Astrocyte of the spinal cord (primary cell): ENCODE measurements at places on chromosomes 11 and 22.
A peak's percentile ranks its signal among the peaks of the same experiment; 100 is the strongest.

GRCh38 chr11:45655012-45655283, 10.5 kb downstream of the CHST1 start:
- no peak for DNase-seq

DNA sequence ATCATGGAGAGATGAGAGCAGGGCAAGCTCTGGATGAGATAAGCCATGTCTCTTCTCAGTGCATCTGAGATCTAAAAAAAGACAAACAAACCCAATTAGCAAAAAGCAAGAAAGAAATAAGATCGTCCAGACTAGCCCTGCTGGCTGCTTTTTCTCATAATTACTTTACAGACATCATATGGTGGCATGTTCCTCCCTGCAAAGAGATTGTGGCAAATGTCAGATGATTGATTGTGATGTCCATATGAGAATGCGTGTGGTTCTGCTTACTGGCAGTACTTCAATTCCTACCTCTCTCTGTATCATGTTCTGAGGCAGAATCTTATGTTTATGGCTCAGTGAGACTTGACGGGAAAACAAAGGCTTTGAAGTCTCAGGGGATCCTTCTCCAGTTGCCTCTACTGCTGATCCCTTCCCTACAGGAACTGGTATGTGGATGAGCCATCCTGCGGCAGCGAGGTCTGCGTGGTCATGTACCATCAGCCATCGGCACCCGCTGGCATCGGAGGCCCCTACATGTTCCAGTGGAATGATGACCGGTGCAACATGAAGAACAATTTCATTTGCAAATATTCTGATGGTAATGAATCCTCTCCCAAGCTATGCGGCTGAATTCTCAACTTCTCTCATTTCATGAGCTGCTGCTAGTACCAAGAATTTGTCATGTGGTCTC, 8.8 kb downstream of the LAYN start:
- no peak for DNase-seq

DNA sequence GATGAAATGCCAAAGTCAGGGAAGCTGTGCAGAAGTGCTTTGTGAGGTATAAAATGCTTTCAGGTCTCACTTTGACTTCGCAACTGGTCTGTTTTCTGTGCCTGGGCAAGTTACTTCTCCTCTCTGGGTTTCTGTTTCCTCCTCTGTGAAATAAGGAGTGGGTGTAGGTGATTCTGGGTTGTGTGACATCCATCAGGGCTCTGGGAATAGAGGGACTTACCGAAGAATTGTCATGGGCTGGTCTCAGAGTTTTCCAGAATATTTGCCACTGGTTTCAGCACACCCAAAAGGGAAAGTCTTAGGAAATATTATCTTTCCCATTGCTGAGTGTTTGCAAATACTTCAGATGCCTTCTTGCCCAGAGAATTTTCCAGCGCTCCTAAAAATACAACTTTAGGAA, 118.4 kb downstream of the KIAA1671 start:
- DNase-seq = no peak

DNA sequence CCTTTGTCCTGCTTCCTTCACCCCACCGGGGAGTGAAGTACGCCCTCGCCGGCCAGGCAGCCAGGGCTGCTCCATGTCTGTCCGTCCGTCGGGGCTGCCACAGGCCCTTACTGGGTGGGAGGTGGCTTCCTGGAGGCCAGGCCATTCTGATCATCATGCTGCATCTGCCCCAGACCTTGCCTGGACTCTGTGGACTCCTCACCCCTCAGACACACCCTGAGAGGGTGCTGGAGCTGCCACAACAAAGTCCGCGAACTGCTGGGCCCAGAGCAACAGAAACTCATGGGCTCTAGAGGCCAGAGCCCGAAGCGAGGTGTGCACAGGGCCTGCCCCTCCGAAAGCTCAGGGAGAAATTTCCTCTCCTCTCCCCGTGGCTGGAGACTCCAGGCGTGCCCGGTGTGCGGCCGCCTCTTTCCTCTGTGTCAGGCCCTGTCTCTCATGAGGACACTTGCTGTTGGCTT, 124.2 kb downstream of the KCNQ1OT1 start:
- DNase-seq = no peak

- no peak for DNase-seq
Observed at GRCh38 chr22:49828599-49828965, 909 bp upstream of the BRD1 start.

DNA sequence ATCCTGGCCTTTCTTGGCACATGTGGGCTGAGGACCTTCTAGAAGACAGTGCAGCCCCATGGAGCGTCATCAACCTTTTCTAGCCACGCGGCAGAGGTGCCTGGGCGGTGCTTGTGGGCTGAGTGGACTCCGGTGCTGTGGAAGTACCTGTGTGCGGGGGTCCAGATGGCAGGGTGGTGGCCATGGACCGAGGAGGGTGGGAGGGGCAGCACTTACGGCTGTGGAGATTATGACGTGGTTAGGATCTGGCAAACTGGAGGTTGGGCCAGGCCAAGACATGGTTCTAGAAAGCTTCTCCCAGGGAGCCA, 2.0 kb downstream of the TUB start:
- DNase-seq = no peak

DNA sequence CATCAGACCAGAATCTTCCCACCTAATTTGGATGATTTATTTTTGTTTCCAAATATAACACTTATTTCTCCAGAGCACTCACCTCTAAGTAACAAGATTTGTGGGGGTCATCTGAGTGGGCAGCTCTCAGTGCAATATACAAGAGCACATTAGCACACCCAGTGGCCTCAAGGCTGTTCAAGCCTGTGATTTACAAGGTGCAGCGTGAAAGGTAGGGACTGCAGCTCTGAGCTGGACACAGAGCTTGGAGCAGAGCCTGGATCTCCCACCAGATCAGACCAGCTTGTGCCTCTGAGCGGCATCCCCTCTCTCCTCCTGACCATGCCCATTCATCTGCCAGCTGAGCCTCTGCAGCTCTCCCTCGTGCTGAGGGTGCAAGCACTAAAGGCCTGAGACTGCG, 323.3 kb upstream of the ZC3H12C start:
- DNase-seq = no peak

- no peak for DNase-seq
Observed at GRCh38 chr11:16969010-16969999, 44.9 kb downstream of the PLEKHA7 start.

DNA sequence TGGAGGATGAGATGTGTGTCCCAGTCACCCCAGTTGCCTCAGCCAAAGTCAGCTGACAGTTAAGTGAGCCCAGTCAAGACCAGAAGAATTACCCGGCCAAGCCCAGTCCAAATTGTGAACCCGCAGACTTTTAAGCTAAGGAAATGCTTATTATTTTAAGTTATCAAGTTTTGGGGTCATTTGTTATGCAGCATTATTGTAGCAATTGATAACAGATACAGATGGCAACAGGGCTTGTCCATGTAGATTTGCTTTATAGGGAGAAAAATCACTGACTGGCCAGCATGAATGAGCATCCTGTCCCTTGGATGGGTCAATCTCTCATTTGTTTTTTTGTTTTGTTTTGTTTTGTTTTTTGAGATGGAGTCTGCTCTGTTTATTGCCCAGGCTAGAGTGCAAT, 22.9 kb downstream of the SDHAF2 start:
- DNase-seq = no peak

DNA sequence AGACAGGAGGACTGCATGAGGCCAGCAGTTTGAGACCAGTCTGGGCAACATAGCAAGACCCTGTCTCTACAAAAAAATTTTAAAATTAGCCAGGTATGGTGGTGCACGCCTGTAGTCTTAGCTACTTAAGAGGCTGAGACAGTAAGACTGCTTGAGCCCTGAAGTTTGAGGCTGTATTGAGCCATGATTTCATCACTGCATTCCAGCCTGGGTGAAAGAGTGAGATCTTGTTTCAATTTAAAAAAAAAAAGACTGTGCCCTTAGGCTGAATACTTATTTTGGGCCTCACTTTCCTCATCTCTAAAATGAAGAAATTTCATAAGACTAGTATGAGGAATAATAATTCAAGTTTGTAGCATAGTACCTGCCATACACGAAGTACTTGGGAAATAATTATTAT, 6.9 kb downstream of the AQP11 start:
- DNase-seq = peak; percentile 39

GRCh38 chr11:35598254-35599125, 19.8 kb upstream of the FJX1 start:
- no peak for DNase-seq

DNA sequence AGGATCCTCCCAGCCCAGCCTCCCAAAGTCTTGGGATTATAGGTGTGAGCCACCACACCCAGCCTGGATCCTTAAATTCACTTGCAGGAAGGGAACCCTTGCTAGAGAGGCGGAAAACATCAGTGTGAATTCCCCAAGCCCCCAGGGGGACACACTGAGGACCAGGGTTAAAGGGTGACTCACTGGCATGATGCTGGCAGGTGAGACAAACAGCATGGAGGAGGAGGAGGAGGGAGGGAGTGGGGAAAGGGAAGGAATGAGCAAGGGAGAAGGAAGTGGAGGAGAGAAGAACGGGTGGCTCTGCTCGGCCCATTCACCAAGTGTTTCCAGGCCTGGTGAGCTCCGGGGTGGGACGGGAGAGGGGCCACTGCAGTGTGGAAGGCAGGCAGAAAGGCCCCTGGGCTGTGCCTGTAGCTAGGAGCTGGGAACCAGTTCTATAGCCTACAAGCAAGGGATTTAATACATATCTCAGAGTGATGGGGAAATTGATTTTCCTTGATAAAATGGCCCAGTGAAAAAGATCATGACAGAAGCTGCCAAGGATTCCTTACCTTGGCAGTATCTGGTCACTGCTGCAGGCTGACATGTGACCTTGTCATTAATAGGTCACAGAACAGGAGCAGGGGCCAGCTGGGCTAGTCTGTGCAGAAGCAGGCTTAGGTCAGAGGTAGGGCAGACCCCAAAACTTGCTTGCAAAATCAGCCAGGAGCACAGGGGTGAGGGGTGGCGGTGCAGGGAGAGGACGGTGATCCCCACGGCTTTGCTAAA, 370.2 kb downstream of the SHANK2 start:
- no peak for DNase-seq

GRCh38 chr11:111743700-111744099, 22.5 kb downstream of the PPP2R1B start:
- DNase-seq = no peak

- no peak for DNase-seq
Observed at GRCh38 chr11:61480994-61481335, 27.6 kb upstream of the LRRC10B start.

- DNase-seq = no peak
Observed at GRCh38 chr22:49213731-49214352, 613.8 kb downstream of the BRD1 start.

- DNase-seq = no peak
Observed at GRCh38 chr11:47411884-47412746, 3.7 kb downstream of the SLC39A13 start.

- DNase-seq = no peak
Observed at GRCh38 chr11:83093634-83094033, 21.9 kb upstream of the RAB30 start.

GRCh38 chr11:112162761-112163546, 940 bp downstream of the IL18 start:
- DNase-seq = peak; percentile 60

DNA sequence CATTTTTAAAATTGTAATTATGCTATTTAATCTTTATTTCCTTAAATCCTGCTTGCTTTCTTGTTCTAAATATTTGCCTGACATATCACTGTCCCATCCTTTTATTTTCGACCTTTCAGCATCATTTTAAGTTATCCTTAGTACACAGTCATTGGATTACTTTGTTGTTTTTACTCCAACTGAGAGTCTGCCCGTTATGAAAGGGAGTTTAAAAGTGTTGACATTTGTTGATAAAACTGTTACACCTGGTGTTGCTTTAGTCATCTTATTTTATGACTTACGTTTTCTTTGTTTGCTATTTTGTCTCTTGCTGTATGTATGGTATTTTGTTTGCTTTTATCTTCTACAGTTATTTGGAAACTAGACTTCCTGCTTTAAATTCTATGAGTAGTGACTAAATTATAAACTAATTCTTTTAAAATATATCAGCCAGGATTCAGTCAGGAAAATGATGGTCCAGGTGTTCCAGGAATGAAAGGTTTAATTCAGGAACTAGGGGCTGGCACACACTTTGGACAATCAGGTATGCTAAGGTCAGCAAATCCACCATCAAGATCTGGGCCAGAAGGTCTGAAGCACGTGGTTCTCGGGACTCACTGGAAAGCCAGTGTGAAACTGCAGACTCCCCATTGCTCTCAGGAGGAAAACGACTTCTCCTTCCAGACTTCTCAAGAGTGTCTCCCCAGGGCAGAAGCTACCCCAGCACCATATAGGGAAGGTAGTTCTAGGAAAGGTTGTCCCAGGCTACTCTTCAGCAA, 86.0 kb downstream of the RASSF10 start:
- DNase-seq = no peak

- DNase-seq = peak; percentile 93
Observed at GRCh38 chr11:122655527-122656072, at the start of gene UBASH3B. UBASH3B (plus strand) TSS chr11:122655722; CDS start chr11:122656050, 328 bp downstream.

DNA sequence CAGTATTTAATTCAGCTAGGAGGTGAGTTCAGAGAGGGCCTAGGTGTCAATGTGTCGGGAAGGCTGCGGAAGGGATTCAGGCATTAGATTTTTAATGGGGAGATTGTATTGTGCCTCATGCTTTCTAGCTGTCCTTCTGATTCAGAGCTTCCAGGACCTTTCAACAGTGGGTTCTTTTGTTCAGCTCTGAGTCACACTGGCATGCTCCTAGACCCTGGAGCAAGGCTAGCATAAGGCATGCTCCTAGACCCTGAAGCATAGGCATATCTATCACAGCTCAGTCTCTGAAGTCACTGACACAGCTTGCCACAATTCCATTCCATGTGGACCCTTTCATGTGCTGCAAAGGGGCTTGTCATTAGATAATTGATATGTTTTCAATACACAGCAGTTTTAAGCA, 396.9 kb downstream of the RAB38 start:
- DNase-seq = peak; percentile 49

DNA sequence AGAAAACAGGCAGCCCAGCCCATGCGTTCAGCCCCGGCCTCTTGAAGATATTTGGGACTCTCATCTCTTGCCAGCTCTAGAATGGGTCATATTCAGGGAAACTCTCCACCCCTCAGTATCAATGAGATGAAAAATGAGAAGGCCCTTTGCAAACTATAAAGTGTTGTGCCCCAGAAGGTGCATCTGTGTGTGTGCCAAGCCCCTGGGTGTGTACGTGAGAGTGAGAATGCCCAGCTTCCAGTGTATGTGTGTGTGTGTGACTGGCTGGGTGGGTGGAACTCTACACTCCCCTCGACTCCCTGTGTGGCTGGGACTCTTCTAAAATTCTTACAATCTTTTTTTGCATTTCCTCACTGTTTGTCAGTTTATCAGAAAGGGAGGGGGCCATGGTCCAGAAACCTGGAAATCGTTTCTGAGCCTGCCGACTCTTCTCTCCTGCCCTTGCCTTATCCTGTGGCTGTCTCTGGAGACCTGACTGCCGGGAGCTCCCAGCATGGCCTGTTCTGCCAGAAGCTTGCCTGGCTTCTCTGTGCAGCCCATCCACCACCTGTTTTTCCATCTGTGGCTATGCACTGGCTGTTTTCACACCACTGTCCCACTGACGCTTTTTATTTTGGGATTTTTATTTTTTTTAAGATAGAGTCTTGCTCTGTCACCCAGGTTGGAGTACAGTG, 1.2 kb downstream of the P2RY6 start:
- DNase-seq = no peak

- peak; percentile 64 for DNase-seq
Observed at GRCh38 chr11:129251067-129251466, 58.9 kb upstream of the ARHGAP32 start.
